ENCODE measurements at places on chromosomes 5 and 9.

DNA sequence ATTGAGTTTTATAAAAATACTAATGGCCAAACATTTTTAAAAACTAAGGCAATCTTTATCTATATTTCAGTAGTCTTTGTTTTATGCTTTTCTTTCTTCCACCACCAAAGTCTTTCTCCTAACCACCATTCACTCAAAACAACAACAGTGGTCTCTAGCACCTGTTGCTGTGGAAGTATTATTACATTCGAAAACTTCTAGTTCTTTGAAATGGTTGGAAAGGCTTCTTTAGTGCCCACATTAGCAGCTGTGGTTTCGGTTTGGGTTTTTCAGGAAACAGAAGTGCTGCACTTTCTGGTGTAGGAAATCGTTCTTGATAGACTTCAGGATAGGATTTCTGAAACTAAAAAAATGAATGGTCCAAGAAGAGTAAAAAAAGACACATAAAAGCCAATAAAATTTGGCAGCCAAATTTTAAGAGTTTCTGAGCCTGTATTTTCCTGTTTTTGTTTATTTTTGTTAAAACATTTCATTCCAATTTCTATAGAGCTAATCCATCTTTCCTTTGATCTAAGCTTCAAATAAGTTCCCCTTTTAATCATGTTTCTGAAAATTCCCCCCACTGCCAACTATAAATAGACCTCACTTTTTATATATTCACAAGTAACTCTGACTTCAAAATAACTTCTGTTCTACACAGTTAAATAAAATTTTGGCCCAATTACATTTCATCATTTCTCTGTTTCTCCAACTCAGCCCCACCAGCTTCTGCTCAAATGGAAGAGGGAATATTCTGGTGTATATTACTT, 102.2 kb downstream of the DEPDC1B start:
- DNase-seq, result peak; percentile 66

GRCh38 chr9:88808019-88808656, 183.1 kb upstream of the S1PR3 start:
- DNase-seq, result no peak

DNA sequence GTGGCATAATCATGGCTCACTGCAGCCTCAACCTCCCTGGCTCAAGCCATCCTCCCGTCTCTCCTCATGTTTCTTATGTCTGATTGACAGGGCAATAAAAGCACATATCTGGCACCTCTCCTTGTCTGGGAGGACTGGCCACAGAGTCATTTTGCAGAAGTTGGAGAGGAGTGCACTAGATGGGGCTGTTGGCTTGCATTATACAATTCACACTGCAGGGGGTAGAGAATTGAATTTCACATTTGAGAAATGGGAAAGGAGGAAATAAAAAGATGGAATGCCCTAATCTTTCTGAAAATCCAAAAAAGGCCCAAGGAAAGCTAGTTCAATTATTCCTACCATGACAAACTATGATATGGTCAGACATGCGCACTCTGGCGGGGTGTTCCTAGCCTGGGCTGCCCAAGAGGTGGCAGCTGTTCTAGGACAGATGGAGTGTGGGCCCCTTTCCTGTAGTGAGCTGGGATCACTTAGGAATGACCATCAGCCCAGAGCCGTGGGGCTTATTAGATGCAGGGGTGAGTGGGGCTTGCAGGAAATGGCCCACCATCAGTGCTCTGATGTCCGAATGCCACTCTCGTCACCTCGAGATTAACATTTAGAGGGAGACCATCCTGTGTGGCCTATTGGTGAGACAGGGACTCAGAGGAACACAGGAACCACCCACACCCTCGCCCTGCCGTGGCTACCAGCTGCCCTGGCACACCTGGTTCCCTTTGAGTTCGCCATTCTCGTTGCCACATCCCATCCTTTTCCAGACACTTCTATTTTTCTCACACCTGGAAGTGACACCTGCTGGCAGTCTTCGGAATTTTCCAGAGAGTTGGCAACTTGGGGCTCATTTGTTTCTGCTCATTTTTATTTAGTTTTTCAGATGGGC, 21.8 kb upstream of the ANKRD18A start:
- DNase-seq, result peak; percentile 9

GRCh38 chr9:79447762-79448161, 124.0 kb upstream of the TLE4 start:
- DNase-seq, result no peak

- no peak for DNase-seq
These were observed 13.6 kb upstream of the VDAC1 start for GRCh38 chr5:134018154-134018985.

- no peak for DNase-seq
These were observed 29.9 kb downstream of the TENT4A start for GRCh38 chr5:6743161-6743560.

- peak; percentile 64 for DNase-seq
These were observed 5.9 kb upstream of the FRMD3 start for GRCh38 chr9:83544002-83544698.

DNA sequence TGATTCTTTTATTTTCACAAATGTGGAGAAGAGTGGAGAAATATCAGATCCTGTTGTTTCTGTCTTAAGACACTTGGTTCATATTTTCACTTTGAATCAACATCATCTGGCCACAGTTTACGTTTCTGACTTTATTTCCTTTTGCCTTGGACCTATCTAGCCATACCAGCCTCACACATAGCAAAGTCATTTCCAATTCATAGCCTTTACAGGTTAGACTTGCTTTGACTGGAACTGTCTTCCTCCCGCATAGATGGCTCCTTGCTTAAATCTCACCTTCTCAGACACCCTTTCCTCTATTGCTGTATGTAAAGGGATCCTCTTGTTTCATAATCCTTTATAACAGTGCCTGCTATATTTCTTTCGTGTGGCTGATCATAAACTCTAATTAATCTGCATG, 297.8 kb downstream of the SH3GL2 start:
- no peak for DNase-seq

- DNase-seq, result no peak
These were observed 64.5 kb downstream of the ARSB start for GRCh38 chr5:78920604-78921003.

GRCh38 chr5:131413605-131414559, 150.0 kb downstream of the CDC42SE2 start:
- no peak for DNase-seq

- DNase-seq, result no peak
These were observed 23.0 kb downstream of the SLC9A3 start for GRCh38 chr5:501105-501830.

- DNase-seq, result no peak
These were observed 173.7 kb downstream of the CPLANE1 start for GRCh38 chr5:37075399-37075950.

- peak; percentile 60 for DNase-seq
These were observed 78.9 kb upstream of the RPS23 start for GRCh38 chr5:82356808-82357671.

- no peak for DNase-seq
These were observed 60.9 kb downstream of the ARHGEF28 start for GRCh38 chr5:73686912-73687311.

GRCh38 chr9:68738358-68738757, 33.3 kb downstream of the PIP5K1B start:
- no peak for DNase-seq

- DNase-seq, result no peak
These were observed 85.5 kb upstream of the MYO10 start for GRCh38 chr5:17021602-17021932.

DNA sequence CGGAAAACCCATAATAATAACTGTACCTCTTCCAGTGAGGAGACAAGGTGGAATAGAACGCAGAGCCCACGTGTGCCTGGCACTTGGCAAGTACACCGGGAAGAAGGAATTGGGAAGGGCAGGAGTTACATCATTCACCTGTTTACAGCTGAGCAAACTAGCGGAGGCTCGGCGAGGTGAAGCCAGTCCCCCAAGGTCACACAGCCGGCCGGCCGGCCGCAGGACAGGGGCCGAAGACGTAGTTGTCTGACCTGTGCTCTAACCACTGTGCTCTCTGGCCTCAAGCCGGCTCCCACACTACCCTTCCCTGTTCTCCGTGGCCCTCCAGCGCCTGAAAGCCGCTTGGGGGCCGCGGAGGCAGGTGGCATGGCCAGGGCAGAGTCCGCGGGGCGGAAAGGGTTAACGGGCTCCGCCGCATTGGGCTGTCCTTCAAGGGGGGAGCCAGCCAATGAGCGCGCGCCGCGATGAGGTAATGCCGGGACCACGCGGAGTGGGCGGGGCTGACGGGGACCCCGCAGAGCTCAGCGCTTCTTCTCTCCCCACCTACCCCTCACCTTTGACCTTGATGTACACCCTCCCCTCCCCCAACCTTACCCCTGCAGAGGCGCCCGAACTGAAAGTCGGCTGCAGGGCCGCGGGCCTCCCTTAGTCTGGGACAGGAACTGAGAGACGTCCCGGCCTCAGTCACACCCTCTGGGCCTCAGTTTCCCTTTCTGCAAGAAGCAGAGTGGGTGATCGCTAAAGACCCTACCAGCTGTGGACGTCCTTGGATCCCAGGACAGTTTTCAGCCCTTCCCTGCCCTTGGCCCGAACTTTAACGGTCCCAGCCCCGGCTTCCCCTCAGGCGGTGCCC, 125.1 kb downstream of the C9orf50 start:
- peak; percentile 78 for DNase-seq

DNA sequence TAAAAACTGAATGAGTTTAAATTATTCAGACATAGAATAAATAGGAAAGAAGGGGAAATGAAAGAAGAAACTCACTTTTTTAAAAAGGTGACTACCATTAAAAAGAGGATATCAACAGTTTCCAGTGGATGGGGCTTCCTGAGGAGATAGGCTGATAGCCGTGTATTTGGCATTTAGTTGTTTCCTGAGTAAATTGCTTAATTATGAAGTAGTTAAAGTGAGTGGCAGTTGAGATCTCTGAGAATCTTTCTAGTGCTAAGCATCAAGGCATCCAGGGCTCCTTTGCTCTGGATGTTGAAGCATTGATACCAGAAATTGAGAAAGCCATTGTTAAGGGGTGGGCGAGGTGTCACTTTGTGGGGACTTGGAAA, 2.7 kb downstream of the TNFAIP8 start:
- peak; percentile 35 for DNase-seq

DNA sequence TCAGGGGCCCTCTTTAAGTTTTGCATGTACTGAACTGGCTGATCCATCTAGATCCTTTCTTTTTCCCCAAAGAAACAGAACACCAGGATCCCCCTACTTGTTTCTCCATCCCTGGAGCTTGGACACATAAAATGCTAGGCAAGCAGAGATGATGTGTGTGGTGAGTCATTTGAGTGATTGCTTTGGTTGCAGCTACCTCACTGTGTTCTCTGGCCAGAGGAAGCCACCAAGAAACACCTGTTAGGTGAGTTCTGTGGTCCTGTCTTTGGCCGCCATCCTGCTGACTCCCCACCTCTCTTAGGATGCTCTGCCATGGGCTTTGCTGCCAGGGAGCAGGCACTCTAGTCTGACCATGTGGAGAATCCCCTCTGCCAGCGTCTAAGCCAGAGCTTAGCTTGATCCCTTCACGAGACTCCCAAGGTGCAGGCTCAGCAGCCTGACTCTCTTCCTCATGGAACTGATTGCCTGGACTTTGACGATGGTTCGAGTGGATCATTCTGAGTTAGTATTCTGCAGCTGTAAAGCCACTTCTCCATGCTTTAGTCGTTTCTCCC, 27.3 kb upstream of the DENND1A start:
- no peak for DNase-seq

- DNase-seq, result no peak
These were observed 28.9 kb downstream of the COX7C start for GRCh38 chr5:86646671-86647070.

DNA sequence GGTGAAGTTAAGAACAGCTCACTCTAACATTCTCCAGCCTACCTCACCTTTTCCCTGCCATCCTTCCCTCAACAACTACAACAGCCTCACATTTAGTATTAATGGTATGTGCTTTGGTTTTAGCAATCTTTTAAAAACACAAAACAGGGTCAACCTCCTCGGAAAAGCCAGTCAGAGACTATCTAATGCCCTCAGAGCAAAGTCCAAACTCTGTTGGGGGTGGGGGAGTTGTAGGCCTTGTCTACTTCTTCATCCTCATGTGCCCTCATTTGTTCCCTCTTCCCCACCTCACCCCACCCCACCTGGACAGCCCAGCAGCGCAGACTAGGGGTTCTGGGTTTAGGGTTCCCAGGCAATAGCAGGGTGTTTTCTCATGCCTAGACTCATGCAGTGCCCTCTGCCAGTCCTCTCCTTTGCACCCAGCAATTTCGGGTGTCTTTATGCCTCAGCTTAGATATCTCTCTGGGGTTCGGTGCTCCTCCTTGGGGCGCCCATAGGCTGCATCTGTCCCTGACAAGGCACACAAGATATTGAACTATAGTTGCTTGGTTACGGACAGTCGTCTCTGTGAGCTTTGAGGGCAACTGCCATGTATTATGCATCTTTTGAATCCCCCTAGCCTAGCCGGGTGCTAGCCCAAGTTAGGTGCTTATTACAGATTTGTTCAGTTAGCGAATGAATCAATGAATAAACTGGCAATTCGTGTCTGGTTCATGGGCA, 762 bp upstream of the TCOF1 start:
- no peak for DNase-seq

GRCh38 chr5:158910782-158911692, 188.7 kb downstream of the EBF1 start:
- no peak for DNase-seq

- DNase-seq, result no peak
These were observed 56.8 kb upstream of the PHYKPL start for GRCh38 chr5:178289438-178289837.

DNA sequence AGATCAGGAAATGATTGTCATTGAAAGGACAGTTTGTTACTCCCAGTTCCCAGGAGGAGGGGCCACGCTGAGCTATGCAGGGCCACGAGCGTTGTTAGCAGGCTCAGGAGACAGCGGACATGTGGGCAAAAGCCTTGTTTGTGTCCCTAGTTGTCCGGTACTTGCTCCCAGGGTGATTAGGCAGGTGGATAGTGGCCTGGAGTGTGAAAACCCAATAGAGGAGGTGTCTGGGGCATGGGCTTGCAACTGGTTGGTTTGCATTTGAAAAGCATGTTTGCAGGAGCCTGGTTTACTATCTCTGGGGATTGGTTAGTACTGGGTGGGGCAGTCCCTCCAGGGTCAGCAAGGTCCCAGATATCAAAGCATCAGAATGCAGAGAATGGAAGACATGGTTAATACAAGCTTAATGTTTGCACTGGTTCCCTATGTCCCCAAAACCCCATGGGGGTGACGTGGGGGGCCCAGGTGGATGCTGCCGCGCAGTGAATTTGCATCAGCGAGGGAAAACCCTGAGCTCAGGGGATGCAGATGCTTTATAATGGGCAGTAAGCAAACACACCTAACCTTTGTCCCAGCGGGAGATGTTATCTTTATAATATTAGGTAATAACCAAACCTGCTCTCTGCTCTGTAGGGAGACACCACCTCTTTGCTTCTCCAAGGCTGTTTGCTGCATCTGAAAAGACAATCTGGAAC, 39.7 kb downstream of the ROPN1L start:
- no peak for DNase-seq

DNA sequence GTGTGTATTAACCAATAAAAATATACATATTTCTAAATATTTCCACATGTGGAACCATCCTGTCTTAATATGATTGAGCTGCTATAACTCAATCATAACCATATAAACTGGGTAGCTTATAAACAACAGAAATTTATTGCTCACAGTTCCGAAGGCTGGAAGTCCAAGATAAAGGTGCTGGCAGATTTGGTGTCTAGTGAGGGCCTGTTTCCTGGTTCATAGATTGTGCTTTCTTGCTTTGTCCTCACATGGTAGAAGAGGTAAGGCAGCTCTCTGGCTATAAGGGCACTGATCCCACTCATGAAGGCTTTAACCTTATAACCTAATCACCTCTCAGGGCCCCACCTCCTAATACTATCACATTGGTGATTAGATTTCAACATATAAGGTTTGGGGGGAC, 14.0 kb upstream of the PRKAA1 start:
- DNase-seq, result no peak

GRCh38 chr9:3391414-3391813, 134.4 kb downstream of the RFX3 start:
- DNase-seq, result no peak

GRCh38 chr9:134590240-134591081, 51.1 kb upstream of the COL5A1 start:
- DNase-seq, result no peak
